Left ventricle myocardium superior (tissue), 1 donor: ENCODE measurements at places on chromosomes 1 and 21. TPM values are rescaled to one million over a fixed set of nuclear protein-coding genes. Genes with fewer than 3 reads are reported as not detected.
A peak's percentile ranks its signal among the peaks of the same experiment; 100 is the strongest.

The DCST2 gene
- 0.37 TPM for total RNA-seq

- DNase-seq: no peak
Measured at GRCh38 chr21:33619726-33620125, 21.8 kb downstream of the CRYZL1 start.

- DNase-seq: no peak
Measured at GRCh38 chr1:177429234-177429633, 258.5 kb downstream of the BRINP2 start.

DNA sequence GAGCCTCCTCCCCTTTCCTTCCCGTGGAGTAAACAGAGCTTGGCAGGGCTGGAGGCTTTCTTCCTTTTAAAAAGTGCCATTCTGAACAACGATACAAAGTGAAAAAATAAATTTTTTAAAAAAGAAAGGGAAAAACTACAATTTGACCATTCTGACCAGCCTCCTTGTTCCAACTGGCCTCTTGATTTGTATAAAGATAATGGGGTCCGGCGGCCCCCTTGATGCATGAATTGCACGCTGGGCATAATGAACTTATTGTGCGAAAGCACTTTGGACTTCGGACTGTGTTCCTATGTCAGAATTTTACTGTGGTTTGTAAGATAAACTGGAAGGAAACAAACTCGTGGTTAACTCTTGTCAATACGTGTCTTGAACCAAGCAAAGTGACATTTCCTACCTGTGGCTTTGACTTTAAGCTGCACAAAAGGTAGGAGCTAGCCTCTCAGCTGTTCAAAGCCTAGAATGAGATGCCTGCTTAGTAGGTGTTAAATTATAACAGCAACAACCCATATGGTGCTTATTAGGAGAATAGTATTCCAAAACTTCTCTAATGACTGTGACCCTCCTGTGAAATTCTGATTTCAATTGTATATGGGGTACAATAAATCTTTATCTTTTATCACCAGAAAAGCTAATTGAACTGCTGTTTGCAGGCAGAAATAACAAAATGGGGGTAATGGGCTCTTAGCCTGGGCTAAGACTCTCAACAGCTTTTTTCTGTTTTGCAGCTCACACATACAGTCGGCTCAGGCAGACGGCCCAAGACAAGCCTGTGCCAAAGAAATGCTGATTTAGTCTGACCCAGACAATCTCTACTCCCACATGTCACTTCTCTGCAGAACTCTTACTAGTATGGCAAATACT lies 9.3 kb downstream of the IRF2BP2 start:
- DNase-seq: peak; percentile 75
